ENCODE measurements at places on chromosomes 16 and 17. TPM values are rescaled to one million over a fixed set of nuclear protein-coding genes. Genes with fewer than 3 reads are reported as not detected.

DNA sequence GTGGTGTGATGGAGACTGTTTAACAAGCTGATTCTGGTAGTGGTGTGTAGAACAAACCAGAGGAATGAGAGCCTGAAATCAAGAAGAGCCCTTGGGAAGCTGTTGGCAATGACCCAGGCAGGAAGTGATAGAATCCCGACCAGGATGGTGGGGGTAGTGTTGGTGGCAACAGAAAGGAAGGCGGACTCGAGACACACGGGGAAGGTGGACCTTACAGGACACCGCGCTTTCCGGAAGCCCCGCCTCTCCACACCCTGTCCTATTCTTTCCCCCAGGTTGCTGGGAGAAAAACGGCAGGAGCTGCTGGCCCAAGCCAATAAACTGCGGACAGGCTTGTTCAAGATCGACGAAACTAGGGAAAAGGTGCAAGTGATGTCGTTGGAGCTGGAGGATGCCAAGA is 30.0 kb upstream of the KDM6B start:
- no peak for DNase-seq

DNA sequence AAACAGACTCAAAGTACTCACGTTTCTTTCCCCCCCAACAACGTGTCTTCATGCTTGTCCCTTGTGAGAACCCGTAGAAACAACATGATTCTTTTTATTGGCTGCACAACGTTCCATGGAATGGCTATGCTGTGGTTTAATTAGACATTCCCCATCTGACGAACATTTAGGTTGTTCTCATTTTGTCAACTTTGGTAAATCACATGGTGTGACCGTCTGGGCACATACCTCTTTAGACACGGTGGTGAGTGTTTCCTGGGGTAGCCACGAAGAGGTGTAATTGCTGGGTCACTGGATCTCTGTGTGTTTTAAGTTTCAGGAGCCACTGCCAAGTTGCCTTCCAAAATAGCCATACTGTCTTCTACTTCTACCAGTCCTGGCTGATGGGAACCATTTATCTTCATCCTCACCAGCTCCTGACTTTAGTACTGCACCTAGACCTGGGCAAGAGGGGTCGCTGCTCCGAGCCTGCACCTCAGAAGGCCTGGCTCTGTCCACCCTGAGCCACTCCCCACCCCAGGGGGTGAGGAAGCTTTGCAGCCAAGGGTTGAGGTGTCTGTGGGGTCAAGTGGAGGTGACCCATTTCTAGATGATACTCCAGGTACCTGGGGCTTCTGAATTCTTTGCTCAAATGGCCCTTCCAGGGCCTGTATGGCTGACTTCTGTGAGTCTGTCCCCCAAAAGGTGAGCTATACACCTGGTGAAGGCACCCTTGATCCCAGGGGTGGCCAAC is 84.7 kb downstream of the IRX5 start:
- DNase-seq, result no peak

GRCh38 chr17:72529386-72529785 is 408.6 kb downstream of the SOX9 start:
- no peak for DNase-seq

- no peak for DNase-seq
Observed at GRCh38 chr17:45377401-45377800, 55.3 kb downstream of the ARHGAP27 start.

DNA sequence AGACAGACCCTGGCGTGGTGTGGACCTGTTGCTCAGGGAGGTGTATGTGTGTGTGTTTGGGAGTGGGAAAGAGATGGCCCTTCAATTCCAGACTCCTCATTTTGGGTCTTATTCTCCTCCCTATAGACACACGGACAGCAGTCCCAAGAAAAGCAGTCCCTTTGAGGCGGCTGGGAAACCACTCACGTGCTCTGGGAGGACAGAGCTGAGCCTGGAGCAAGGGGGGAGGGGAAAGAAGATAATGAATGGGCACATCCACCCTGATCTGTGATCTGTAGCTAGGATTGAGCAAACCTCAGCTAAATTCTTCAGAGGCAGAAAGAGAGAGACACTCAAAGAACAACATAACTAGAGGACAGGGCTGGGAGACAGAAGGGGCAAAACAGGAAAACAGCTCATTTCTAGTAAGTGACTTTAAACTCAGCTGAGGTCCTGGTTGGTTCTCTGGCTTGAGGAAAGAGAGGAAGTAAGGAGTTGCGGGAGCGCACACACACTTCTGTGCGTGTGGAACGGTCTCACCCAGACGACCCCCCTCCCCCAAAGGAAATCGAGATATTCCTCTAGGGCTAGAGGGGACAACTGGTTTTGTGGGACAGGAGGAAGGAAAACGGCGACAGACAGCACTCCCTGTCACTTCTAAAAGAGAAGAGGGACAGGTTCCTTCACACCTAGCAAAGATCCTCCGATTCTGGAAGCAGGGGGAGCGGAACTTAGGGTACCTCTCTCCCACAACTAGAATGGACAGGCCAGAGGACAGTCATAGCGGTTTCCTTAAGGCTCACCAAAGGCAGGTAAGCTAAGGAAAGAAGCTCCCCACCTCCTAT is 658 bp downstream of the RAB5C start:
- DNase-seq, result no peak

DNA sequence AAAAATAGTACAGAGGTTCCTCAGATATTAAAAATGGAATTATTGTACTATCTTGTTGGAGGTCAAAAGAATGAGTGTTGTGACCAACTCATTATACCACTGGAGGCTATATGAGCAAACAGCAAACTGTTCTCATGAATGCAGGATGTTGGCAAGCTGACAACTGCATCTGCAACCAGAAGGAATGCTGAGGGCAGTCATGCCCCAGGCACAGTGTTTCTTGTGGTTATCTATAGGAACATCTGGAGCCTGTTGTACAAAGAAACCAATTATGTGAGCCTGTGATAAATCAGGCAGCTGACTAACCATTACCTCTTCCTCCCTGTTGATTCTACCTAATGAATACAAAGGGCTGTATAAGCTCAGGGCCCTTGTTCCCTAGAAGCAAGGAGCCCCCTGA is 2057.1 kb downstream of the TP53TG3F start:
- no peak for DNase-seq

GRCh38 chr16:13902677-13903076 is 17.3 kb upstream of the ERCC4 start:
- DNase-seq, result no peak

DNA sequence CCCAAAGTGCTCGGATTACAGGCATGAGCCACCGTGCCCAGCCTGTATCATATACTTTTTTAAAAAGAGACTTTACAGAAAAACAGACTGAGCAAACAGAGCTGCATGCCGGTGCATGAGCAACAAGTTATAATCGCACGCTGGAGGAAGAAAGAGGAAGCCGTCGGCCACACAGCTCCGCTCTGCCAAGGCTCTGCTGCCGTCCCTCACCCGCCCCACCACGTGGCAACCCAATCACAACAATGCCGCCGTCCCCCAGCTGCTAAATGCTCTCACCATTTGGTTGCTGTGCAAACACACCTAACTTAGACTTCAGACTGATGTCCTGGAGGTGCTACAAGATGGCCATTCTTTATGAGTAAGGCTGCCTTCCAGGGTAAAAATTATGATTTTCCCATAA is 83.5 kb downstream of the ADCY9 start:
- DNase-seq, result no peak

- DNase-seq, result no peak
Observed at GRCh38 chr17:82632451-82632850, 15.8 kb downstream of the WDR45B start.

DNA sequence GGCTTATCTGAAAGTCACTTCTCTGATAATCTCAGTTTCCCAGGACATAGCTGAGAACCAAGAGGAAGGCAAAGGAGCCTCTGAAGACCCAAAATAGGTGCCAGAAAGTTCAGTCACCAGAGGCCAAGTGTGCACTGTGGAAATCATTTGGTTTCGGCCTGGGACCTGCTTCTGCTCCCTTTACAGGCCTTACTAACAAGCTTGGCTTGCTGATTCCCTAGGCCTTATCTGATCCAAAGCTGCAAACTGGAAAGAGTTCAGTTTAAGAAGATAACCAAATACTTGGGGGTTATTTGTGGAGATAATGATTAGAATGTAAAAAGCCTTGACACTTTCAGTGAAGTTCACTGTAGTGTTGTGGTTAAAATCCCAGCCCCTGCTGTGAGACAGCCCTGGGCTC is 17.0 kb downstream of the ITGA3 start:
- DNase-seq, result no peak

- DNase-seq, result no peak
Observed at GRCh38 chr16:49828533-49829267, 27.2 kb downstream of the ZNF423 start.

DNA sequence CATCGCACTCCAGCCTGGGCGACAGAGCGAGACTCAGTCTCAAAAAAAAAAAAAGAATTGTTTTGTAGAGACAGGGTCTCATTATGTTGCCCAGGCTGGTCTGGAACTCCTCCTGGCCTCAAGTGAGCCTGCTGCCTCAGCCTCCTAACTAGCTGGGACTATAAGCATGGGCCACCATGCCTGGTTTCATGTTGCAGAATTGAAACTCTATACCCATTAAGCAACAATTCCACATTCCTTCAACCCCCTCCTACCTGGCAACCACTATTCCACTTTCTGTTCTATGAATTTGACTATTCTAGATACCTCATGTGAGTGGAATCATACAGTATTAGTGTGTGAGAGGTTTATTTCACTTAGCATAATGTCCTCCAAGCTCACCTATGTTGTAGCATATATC is 24.5 kb downstream of the RNF135 start:
- no peak for DNase-seq

- DNase-seq, result no peak
Observed at GRCh38 chr16:85917959-85918358, 19.0 kb downstream of the IRF8 start.

DNA sequence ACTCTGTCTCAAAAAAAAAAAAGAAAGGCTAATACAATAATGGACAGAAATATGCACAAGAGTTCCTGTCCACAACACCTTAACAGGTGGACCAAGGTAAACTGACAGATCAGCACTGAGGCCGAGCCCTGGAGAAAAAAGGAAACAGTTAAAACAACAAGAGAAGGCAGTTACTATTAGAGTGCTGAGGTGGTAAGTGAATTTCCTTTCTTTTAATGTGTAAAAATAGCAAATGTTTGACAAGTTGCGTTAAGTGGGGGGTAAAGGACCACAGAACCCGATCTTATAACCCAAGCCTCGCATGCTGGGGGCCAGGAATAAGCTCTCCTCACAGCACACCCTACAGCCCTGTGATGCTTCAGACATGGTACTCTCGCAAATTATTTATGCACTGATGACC is 24.8 kb downstream of the TXNDC11 start:
- DNase-seq, result no peak

- DNase-seq, result no peak
Observed at GRCh38 chr17:27349540-27350021, 55.7 kb downstream of the WSB1 start.

- DNase-seq, result no peak
Observed at GRCh38 chr16:67672739-67673662, 6.4 kb downstream of the C16orf86 start.

DNA sequence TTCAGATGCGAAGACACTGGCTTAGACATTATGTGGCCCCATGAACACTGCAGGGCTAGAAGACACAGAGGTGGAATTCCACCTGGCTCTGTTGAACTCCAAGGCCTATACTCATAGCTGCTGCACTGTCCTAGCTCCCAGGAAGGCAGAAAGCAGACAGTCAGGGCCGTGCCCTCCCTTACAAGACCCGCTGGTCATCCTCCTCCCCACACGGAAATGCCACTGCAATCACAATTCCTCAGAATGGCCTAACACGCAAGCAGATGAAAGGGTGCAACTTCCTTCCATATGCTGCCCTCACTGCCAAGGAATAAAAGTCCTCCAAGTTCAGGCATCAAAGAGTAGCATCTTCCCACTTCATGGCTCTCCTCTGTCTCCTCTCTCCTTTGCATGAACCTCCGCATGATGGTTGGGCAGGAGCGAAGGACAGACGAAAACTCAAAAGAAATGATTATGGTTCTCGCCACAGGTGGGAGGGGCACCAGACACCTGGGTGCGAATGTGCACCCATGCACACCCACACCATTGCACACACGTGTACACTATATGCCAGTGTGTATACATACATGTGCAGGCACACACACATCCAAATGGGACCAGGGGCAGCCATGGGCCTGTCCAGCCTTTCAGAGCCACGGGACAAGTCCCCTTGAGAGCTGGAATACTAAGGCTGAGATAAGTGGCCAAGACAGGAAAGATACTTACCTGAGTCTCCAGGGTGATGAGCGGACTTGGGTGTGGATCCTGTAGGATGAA is 113.3 kb downstream of the XYLT1 start:
- no peak for DNase-seq

GRCh38 chr16:784431-784830 is 3.8 kb downstream of the RPUSD1 start:
- no peak for DNase-seq

DNA sequence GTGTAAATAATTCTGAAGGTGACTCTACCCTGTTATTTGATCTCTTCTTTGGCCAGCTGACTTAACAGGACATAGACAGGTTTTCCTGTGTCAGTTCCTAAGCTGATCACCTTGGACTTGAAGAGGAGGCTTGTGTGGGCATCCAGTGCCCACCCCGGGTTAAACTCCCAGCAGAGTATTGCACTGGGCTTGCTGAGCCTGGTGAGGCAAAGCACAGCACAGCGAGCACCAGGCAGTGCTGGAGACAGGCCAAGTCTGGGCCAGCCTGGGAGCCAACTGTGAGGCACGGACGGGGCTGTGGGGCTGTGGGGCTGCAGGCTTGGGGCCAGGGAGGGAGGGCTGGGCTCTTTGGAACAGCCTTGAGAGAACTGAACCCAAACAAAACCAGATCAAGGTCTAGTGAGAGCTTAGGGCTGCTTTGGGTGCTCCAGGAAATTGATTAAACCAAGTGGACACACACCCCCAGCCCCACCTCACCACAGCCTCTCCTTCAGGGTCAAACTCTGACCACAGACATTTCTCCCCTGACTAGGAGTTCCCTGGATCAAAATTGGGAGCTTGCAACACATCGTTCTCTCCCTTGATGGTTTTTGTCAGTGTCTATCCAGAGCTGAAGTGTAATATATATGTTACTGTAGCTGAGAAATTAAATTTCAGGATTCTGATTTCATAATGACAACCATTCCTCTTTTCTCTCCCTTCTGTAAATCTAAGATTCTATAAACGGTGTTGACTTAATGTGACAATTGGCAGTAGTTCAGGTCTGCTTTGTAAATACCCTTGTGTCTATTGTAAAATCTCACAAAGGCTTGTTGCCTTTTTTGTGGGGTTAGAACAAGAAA is 5.1 kb downstream of the STH start:
- DNase-seq, result no peak

GRCh38 chr16:15958703-15959348 is 9.4 kb downstream of the ABCC1 start:
- DNase-seq, result no peak

Gene CSH2
- not detected for polyA plus RNA-seq

Gene KCNJ12
- polyA plus RNA-seq, result 0.13 TPM

Gene ADAM11
- 0.31 TPM for polyA plus RNA-seq

Gene GNGT2
- 0.45 TPM for polyA plus RNA-seq

Gene SLC5A10
- polyA plus RNA-seq, result not detected

Gene PTX4
- not detected for polyA plus RNA-seq

Gene UNC13D
- 0.28 TPM for polyA plus RNA-seq

Gene ALOX12B
- polyA plus RNA-seq, result not detected

Gene SDR42E2
- not detected for polyA plus RNA-seq

Gene EVPLL
- not detected for polyA plus RNA-seq

Gene OR3A3
- polyA plus RNA-seq, result not detected

Gene CUEDC1
- polyA plus RNA-seq, result 48.5 TPM

Gene TBX6
- 0.04 TPM for polyA plus RNA-seq

Gene PSMC5
- 149 TPM for polyA plus RNA-seq

Gene ZNF286A
- polyA plus RNA-seq, result 13.6 TPM
